ENCODE measurements at places on chromosomes 2 and 18.

DNA sequence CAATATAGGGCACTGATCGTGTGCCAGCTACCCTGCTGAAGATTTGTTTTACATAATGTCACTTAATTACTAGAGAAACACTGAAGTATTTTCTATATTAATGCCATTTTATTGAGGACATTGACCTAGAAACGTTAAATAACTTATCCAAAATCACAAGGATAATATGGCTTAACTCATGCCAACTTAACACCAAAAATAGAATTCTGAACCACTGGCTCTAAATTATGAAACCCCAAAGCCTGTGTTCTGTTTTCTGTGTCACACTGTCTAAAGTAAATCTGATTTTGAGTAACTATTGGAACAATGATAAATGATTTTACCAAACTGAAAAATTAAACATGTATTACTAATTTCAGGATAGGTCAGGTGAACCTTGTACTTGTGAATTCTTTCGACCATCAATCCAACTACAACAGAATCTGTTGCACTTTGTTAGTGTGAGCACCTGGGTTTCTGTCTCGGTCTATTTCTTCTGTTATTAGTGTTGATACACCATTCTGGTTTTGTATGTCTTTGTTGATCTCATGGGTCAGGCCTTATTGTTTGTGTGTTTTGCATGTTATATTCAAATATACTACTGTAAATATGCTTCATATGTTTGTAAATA lies 48.2 kb upstream of the CCDC141 start:
- DNase-seq, result no peak

DNA sequence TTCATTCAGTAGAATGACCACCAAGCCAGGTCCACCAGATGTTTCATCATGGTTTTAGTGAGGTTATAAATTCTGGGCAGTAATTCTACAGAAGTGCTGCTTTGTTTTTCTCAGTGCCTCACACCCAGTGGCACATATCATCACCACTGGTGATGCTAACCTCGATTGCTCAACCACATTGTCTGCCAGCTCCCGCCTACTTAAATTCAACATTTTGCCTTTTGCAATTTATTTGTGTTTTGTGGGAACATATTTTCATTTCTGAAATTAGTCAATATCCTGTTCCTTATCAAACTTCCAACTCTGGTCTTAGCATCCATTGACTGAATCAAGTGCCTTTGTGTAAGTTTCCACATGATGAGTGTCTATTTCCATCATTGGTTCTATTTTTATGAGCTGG lies 62.3 kb upstream of the TMEM178A start:
- no peak for DNase-seq

DNA sequence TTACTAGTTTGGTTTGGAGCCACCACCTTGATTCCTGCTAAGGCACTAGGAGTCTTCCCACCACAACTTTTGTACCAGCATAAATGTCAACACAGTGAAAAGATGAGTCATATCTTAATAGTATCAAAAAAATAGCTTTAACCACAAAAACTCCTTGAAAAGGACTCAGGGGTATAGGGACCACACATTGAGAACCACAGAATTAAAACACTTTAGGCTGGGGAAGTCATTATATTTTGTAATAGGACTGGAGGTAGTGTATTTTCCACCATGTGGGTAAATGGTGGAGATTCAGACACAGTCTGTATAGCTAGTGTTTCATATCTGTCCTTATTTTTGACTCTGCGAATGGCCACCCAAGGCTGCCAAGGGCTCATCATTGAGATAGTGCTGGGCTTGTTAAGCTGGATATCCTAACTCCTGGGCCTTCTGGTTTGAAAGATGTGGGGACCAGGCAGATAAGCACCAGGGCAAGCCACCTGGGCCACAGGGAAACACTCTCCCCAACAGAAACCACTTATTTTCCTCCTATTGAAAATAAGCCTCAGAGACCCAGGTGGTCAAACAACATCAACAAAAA lies 19.1 kb upstream of the FHL2 start:
- DNase-seq, result no peak

- DNase-seq, result no peak
These were observed 2.8 kb upstream of the CFAP221 start for GRCh38 chr2:119541476-119541875.

DNA sequence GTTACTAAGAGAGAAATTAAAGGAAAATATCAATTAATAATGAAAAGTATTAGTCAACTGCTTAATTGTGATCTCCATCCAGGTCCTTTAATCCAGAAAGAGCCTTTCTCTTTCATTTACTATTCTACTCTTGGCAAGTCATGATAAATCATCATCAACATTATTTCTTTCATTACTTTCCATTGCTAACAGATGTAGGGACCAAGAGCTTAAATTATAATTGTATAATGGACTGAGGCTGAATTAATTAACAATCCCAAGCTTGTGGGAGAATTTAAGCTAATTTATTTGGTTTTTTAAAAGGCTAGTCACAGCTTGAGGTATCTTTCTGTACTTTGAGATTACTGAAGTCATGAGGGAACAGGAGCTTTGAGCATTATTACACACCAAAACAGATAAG lies 223.9 kb downstream of the ERBB4 start:
- DNase-seq, result no peak

GRCh38 chr2:84999553-84999955 lies 28.6 kb downstream of the KCMF1 start:
- no peak for DNase-seq

- DNase-seq, result no peak
These were observed 86.3 kb downstream of the R3HDM1 start for GRCh38 chr2:135617501-135618015.

GRCh38 chr2:209191139-209191538 lies 232.7 kb upstream of the MAP2 start:
- no peak for DNase-seq

DNA sequence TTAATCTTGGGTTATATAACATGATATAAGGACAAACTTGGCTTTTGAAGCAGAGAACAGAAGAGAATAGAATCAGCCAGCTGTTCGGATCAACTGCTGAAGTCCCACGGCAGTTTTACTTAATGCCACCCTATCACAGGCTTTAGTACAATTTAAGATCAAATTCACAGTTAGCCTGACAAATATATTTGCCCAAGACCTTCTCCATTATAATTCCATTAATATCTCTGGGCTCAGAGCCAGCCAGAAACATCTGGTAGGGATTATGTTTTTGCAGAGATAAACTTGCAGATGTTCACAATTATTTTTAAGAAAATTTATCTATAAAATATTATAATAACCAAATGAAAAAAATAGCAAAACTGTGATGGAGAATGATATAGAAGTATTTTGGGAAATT lies 381.4 kb downstream of the RAD51AP2 start:
- DNase-seq, result no peak

- DNase-seq, result no peak
These were observed 1224.7 kb upstream of the CELF4 start for GRCh38 chr18:38790303-38790702.

- DNase-seq, result no peak
These were observed 26.0 kb downstream of the ATOH8 start for GRCh38 chr2:85779641-85780315.

DNA sequence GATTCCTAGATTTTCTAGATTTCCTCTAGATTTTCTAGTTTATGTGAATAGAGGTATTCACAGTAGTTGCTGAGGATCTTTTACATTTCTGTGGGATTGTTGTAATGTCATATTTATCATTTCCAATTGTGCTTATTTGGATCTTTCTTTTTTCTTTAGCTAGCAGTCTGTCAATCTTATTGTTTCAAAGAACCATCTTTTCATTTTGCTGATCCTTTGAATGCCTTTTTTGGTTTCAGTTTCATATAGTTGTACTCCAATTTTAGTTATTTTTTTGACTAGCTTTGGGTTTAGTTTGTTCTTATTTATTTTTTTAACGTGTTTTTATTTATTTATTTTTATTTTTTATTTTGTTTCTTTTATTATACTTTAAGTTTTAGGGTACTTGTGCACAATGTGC lies 24.5 kb downstream of the CLIP4 start:
- DNase-seq, result no peak

All from glutamatergic neuron (in vitro differentiated cells).